Pericardium fibroblast (primary cell): ENCODE measurements at places on chromosomes 5 and 9. TPM values are rescaled to one million over a fixed set of nuclear protein-coding genes. Genes with fewer than 3 reads are reported as not detected.

The LHX3 gene
- total RNA-seq: not detected in 2 replicates

The FREM1 gene
- total RNA-seq: 0.17 and 1.8 TPM in 2 replicates

The FRMD3 gene
- 1.4 and 2.2 TPM in 2 replicates for total RNA-seq

The GHR gene
- 7.1 and 7.7 TPM in 2 replicates for total RNA-seq
